ENCODE measurements at places on chromosomes 1 and 21. TPM values are rescaled to one million over a fixed set of nuclear protein-coding genes. Genes with fewer than 3 reads are reported as not detected.

- DNase-seq = no peak
- no peaks in the 10 kb centered on the region for H3K4me1 ChIP-seq
- no peaks in the 10 kb centered on the region for H3K27me3 ChIP-seq
- no peaks in the 10 kb centered on the region for H3K36me3 ChIP-seq
- no peak overlapping the region for H3K4me3 ChIP-seq
These were observed 290.2 kb downstream of the SPATA17 start for GRCh38 chr1:217921126-217921904.

GRCh38 chr1:233635765-233636502 is 22.0 kb downstream of the KCNK1 start:
- H3K27me3 ChIP-seq = no peaks in the 10 kb centered on the region
- no peaks in the 10 kb centered on the region for H3K4me1 ChIP-seq
- no peak overlapping the region for H3K27ac ChIP-seq
- no peak for DNase-seq
- no peak overlapping the region for H3K4me3 ChIP-seq
- H3K36me3 ChIP-seq = no peaks in the 10 kb centered on the region

GRCh38 chr1:118773656-118774055 is 214.5 kb downstream of the TBX15 start:
- H3K4me3 ChIP-seq = no peak overlapping the region
- no peaks in the 10 kb centered on the region for H3K36me3 ChIP-seq
- DNase-seq = no peak
- H3K4me1 ChIP-seq = no peaks in the 10 kb centered on the region
- no peak overlapping the region for H3K27ac ChIP-seq

DNA sequence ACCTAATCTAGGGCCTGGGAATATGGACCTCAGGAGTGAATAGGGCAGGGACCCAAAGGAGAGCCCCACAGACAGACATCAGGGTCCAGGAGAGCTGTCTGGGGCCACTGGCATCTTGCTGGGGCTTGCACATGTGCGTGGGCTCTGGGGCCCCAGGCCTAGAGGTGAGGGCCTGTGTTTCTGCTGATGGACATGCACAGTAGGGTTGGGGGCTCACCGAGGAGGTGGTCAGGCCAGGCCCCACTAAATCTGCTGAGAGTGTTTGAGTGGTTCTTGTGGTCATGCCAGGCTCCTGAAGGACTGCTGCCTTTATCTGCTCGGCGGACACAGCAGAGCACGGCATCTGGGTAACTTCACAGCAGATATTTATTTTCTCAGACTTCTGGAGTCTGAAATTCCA is 87.4 kb downstream of the OBSCN start:
- no peaks in the 10 kb centered on the region for H3K27me3 ChIP-seq
- no peaks in the 10 kb centered on the region for H3K4me1 ChIP-seq

- no peak for DNase-seq
- H3K36me3 ChIP-seq = no peaks in the 10 kb centered on the region
- H3K27me3 ChIP-seq = no peaks in the 10 kb centered on the region
These were observed 27.1 kb downstream of the FAM20B start for GRCh38 chr1:179052776-179053175.

DNA sequence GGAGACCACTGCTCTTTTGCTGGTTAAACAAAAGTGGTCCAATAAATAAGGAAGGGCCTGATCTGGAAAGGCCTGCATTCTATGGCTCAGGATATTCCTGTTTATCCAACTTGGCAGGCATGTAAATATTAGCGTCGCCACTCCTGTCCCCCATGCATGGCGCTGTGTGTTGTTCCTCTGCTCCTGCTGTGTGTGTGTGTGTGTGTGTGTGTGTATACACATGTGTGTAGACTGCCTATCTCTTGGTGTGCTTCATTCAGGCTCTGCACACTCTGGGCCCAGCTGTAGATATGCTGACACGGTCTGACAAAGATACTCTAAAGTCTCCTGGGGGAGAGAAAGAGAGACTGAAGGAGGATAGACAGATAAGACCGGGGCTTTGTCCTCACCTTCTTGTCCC is 6.8 kb downstream of the LMOD1 start:
- H3K27me3 ChIP-seq = no peaks in the 10 kb centered on the region
- H3K4me3 ChIP-seq = no peak overlapping the region
- no peak for DNase-seq
- H3K27ac ChIP-seq = no peak overlapping the region
- H3K36me3 ChIP-seq = no peaks in the 10 kb centered on the region
- H3K4me1 ChIP-seq = no peaks in the 10 kb centered on the region

DNA sequence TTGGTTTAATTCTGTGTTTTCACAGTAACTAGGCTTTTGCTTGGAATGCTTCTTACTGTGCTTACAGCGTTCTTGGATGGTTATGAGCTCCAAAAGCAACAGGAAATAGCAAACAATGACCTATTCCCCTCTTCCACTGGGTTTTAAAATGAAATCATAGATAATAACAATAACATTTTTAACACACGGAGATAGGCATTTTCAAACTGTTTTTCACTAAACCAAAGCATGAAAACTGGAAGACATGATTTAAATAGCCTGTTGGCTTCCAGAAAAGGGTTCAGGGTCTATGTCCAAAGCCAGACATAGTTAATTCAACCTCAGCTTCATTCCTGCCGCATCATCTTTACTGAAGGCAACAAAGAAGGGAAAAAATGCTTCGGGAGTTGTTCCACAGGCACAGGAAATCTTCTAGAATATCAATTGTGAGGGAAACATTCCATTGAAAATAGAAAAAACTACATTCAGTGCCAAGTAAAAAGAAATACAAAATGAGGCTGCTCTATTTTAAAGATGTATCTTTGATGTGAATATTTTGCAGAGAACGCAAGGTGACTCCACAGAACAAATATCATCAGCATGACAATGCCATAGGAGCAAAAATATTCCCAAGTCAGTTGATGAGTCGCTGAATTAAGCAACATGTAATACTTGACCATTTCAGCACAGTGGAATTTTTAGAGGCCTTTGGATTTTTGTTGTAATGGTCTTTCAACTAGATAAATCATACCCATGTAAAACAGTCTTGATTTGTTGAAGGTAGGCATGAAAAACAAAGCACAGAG is 80.7 kb downstream of the NID1 start:
- no peak overlapping the region for H3K4me3 ChIP-seq
- peaks cover 25% of the 10 kb centered on the region for H3K36me3 ChIP-seq
- peak overlapping the region; percentile 26 for H3K27ac ChIP-seq
- DNase-seq = no peak
- H3K27me3 ChIP-seq = no peaks in the 10 kb centered on the region

The PRELP gene
- total RNA-seq = 8.4 TPM

The NUP210L gene
- total RNA-seq = not detected

Measured in right lobe of liver (tissue), 6 donors.